ENCODE measurements at places on chromosomes 3 and 15.
A peak's percentile ranks its signal among the peaks of the same experiment; 100 is the strongest.

- DNase-seq, result no peak
These were observed 45.7 kb upstream of the LCTL start for GRCh38 chr15:66611257-66612053.

DNA sequence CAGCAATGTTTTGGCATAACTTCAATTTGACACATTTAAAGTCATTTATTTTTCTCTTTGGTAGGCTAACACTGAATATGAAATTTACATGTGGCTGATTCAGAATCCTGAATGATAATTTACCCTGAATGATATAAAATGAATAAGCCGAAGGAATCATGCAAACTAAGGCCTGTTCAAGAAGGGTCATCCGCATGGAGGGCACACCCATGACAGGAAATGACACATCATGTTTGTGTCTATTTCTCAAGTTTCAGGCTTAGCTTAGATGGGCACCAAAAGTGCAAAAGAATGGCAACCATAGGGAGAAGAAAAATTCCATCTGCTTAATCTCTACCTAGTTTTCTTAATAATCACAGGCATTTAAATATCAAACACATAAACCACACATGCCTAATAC is 141.5 kb downstream of the DUT start:
- no peak for DNase-seq

GRCh38 chr15:66078196-66078928 is 175.2 kb downstream of the MEGF11 start:
- DNase-seq, result no peak

- peak; percentile 46 for DNase-seq
These were observed 6.0 kb upstream of the SLC28A1 start for GRCh38 chr15:84878504-84878903.

DNA sequence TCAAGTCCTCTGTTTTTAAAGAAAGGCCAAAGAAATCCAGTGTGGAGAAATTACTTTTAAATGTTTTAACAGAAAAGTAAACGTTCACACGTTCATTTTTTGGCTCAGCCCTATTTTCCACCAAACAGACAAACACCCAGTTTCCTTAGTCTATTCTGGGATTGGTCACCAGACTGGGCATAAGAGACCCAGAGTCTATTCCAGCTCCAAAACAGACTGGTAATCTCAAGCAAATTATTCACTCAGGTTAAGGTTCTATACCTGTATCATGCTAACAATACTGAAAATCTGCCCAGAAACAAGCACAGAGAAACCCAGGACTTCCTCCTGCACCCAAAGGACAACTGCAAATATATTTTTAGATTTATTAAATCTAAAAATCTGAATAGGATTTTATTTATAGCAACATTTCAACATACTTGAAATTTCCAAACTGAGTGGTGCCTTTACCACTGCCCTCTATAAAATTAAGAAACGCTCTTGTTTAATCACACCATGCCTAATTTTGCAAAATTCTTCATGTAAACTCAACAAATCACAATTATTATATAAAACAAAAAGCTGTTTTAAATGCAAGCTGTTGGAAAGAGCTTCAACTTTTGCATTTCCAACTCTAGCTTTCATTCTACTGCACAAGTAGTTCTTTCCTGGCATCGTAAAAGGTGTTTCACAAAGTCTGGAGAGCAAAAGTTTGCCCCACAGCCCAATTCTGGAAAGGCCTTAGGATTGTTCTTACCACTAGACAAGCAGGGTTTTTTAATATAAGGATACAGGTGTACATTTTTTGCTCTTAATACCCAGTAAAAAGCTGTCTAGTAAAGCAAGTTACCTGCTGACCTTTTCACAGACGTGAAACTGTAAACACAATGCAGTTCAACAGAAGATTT is 18.7 kb downstream of the ZNF148 start:
- DNase-seq, result no peak

- DNase-seq, result no peak
These were observed 19.5 kb upstream of the DOCK3 start for GRCh38 chr3:50655009-50655830.

GRCh38 chr15:81859737-81860516 is 185.9 kb downstream of the MEX3B start:
- DNase-seq, result no peak

GRCh38 chr3:98613616-98614015 is 20.2 kb upstream of the CPOX start:
- no peak for DNase-seq

GRCh38 chr3:58241306-58242044 is 3.9 kb downstream of the ABHD6 start:
- DNase-seq, result no peak

GRCh38 chr3:16506884-16507577 is 6.5 kb downstream of the RFTN1 start:
- no peak for DNase-seq

DNA sequence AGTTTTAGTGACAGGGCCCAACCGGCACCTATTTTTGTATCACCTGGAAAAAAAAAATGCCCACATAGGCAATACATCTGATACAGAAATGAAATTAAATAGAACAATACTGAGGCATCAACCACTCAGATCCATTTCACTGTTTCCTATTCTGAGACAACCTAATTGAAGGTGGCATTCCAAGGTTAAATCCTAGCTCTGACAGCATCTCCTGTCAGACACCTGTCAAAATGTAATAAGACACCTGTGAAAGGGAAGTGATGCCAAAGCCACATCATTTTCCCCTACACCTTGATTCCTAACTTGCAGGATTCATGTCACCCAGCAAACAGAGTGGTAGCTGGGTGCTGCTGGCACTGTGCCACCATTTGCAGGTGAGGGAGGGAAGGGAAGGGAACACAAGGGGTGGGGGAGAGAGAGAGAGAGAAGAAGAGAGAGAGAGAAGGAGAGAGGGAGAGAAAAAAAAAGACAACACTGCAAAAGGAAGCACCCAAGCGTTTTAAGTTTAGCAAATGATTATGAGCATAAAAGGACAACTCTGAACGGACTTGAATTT is 1044.6 kb upstream of the CFAP20DC start:
- no peak for DNase-seq

DNA sequence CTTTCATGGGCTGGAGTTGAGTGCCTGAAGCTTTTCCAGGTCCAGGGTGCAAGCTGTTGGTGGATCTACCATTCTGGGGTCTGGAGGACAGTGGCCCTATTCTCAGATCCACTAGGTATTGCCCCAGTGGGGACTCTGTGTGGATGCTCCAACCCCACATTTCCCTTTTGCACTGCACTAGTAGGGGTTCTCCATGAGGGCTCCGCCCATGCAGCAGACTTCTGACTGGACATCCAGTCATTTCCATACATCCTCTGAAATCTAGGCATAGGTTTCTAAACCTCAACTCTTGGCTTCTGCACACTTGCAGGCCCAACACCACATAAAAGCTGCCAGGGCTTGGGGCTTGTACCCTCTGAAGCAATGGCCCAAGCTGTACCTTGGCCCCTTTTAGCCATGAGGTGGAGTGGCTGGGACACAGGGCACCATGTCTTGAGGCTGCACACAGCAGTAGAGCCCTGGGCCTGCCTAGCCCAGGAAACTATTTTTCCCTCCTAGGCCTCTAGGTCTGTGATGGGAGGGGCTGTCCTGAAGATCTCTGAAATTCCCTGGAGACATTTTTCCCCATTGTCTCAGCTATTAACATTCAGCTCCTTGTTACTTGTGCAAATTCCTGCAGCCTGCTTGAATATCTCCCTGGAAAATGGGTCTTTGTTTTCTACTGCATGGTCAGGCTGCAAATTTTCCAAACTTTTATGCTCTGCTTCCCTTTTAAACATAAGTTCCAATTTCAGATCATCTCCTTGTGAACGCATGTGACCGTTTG is 6.0 kb upstream of the HACD2 start:
- DNase-seq, result no peak

DNA sequence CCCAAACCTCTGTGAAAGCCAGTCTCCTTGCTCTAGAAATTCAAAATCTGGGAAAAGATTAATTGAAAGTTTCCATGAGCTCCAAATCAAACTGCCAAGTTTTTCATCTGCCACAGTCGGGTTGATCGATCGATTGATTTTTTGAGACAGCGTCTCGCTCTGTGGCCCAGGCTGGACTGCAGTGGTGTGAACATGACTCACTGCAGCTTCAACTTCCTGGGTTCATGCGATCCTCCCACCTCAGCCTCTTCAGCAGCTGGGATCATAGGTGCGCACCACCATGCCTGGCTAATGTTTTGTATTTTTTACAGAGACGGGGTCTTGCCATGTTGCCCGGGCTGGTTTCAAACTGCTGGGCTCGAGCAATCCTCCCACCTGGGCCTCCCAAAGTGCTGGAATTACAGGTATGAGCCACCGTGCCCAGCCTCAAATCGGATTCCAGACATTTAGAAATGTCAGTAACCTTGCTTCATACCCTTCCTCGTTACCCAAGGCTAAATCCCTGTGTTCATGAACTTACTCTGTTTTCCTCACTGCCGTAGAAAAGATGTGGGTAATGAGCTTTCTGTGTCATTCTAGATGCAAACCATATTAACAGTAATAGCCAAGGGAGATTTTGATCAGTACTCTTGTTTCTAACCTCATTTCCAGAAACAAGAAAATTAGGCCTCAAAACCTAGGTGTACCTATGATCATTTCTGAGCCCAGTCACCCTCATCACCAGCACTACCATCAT is 105.9 kb upstream of the AKAP13 start:
- DNase-seq, result no peak

DNA sequence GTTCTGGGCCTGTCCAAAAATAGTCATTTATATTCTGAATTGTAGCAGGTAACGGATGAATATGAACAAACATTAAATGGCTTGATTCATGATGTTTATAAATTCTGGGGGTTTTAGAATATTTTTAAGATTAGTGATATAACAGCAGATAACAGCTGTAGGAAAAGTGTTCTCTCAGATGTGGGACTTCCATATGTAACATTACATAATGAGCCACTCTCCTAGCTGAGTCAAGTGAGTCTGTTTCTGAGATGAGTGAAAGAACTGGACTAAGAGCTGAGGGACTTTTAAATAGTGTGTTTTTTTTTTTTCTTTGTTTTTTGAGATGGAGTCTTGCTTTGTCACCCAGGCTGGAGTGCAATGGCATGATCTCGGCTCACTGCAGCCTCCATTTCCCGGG is 13.9 kb downstream of the YEATS2 start:
- no peak for DNase-seq

DNA sequence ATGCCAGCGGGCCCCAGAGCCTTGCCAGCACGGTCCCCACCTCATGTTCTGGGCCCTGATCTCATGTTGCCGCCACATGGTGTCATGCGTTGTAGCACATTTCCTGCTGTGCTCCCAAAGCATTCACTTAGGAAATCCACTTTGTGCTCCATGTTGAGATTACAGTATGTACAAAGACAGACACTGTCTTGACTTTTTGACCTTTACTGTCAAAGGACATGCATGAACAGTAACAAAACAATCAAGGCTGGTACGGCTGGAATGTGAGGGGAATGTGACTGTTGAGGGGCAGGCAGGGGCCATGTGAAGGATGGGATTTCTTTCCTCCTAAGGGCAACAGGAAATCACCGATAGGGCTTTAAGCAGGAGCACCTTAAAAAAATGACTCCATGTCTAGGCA is 53.3 kb upstream of the RPL32 start:
- DNase-seq, result no peak

Data from activated T-cell treated with anti-CD3 and anti-CD28 coated beads for 24 hours (primary cell).